ENCODE measurements at places on chromosomes 16 and 17. TPM values are rescaled to one million over a fixed set of nuclear protein-coding genes. Genes with fewer than 3 reads are reported as not detected.

TBX21 gene
- 0.17 TPM for total RNA-seq

PDE6G gene
- 3.7 TPM for total RNA-seq

PRRT2 gene
- 25.6 TPM for total RNA-seq

- DNase-seq = peak; percentile 91
Measured at GRCh38 chr17:73646409-73647300, 2.4 kb upstream of the SDK2 start.

DNA sequence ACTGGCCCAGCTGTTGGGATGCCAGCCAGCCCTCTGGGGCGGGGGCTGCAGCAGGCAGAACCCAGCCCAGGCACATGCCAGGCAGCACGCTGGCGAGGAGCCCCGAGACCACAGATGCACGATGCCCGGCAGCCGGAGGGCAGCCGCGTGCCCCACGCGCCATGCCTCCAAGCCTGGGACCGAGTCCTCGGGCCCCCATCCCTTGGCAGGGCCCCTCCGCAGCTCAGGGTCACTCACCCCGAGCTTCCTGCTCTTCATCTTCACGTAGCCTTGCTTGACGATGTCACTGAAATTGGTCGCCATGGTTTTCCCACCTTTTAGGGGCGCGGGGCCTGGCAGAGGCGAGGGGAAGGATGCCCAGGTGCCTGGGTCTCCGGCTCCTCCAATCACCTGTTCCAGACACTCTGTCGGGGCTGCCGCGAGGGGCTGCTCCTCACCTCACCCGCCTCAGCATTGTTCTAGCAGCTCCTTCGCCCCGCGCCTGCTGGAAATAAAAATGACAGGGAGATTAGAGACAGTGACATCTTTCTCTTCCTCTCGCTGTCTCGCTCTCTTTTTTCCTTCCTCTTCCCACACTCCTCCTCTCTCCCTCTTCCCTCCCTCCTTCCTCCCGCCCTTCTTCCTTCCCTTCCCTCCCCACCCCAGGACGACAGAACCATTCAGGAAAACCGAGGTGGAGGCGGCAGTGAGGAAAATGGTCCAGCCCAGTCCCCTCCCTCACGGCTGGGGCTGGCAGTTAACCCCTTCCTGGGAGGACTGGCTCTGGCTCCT lies 6.9 kb downstream of the DOK4 start:
- DNase-seq = peak; percentile 97

DNA sequence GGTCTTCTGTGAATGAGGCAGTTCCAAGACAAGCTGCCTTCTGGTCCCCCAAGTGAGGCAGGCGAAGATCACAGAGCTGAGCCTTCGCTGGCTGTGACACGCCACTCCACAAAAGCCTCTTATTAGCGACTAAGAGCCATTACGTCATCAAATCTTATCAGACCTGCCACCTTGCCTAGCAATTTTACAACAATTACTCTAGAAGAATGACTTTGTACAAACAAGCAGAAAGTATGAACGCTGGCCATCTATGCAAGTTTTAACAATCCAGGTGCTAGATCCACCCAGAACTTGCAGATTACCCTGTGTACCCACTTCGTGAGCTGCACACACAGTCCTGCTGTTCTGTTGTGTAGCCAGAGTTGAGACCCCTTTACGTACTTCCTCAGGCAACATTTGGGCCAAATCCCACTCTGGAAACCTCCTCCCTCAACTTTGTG lies 3.8 kb upstream of the ICAM2 start:
- no peak for DNase-seq

DNA sequence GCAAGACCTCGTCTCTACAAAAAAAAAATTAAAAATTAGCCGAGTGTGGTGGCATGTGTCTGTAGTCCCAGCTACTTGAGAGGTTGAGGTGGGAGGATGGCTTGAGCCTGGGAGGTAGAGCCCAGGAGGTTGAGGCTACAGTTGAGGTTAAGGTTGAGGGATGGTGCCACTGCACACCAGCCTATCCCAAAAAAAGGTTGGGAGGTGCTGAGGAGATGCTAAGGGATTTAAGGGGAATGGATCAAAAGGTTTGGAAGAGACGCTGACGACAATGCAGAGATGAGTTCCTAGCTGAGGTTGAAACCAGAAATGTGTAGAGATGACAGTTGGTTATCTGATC lies 4.7 kb upstream of the NSMCE1 start:
- no peak for DNase-seq

DNA sequence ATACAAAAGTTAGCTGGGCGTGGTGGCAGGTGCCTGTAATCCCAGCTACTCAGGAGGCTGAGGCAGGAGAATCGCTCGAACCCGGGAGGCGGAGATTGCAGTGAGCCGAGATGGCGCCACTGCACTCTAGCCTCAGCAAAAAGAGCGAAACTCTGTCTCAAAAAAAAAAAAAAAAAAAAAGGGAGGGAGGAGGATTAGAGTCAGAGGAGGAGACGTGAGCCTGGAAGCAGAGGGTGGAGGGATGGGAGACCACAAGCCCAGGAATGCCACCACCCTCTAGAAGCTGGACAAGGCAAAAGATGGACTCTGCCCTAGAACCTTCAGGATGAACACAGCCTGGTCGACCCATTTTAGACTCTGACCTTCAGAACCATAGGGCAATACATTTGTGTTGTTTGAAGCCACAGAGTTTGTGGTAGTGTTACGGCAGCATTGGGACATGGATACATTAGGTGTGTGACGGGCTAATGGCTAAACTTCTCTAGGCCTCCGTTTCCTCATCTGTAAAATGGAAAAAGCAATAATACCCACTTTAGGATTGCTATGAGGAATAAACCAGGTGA lies 2.1 kb upstream of the SMIM22 start:
- no peak for DNase-seq

DNA sequence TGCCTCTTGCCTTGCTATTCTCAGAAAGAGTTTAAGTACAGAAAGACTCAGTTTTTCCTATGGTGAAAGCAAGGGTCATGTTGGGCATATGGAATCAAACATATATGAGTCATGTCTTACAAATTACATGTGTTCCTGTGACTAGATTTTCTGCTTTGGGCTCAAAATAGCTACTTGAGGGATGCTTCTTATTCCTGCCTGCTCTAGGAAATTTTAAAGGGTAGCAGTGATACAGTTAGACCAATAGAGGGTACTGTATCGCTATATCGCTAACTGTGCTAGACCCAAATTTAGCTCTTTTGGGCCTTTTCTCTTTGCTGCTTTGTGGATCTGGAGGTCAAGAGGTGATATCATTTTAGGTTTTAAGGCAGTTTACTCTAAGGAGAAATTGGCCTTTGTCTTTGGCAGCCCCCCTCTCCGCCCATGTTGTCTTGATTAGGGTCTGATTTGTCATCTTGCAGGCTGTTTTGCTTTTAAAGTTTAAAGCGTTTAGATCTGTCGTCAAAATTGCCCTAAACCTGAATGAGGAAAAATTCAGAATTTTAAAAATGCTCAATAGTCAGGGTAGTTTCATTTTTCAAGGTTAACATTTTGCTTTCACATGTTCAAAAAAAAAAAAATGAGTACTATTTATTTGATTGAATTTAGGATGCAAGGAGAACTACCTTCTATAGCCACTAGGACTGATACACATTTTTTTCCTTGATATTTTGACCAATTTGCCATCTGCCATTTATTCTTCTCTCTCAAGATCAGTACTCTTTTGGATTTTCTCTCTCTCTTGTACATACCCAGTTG lies 8.8 kb downstream of the NFATC3 start:
- DNase-seq = no peak

- DNase-seq = no peak
Measured at GRCh38 chr17:3848229-3848835, 2.3 kb upstream of the NCBP3 start.
